ENCODE measurements at places on chromosomes 2 and 18.

GRCh38 chr2:173159791-173160463 is 84.3 kb downstream of the MAP3K20 start:
- no peak for DNase-seq

GRCh38 chr2:64404002-64404731 is 49.8 kb upstream of the LGALSL start:
- DNase-seq = no peak

- DNase-seq = no peak
Measured at GRCh38 chr2:54468673-54469072, 12.5 kb downstream of the SPTBN1 start.

GRCh38 chr2:120483355-120483754 is 137.4 kb downstream of the INHBB start:
- no peak for DNase-seq

- no peak for DNase-seq
Measured at GRCh38 chr2:128796321-128796720, 477.7 kb upstream of the HS6ST1 start.

DNA sequence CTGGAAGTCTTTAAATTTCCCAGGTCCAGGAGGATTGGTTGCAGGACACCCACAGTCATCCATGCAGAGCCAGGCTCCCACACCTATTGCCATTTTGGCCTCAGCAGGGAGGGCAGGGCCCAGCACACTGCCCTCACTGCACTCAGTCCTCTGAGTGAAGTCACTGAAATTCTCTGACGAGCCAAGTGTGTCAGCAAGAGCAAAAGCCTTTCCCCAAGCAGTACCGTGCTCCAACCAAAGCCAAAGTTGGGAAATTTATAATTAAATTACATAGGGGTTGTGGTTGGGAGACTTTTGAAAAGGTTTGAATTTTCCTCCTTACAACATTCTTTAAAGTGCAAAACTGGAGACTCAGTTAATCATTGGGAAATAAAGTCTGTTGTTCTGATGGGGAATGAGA is 98.5 kb upstream of the CD226 start:
- DNase-seq = no peak

DNA sequence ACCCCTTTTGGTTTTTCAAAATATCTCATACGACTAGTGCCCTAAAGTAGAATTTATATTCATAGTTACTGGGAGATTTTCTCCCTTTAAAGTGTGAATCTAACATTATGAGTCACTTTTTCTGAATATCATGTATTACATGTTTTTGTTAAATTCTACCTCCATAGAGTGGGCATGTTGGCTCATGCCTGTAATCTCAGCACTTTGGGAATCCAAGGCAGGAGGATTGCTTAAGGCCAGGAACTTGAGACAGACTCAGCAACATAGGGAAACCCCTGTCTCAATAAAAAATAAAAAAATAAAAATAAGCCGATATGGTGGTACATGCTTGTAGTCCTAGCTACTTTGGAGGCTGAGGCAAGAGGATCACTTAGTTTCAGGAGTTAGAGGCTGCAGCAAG is 45.3 kb upstream of the UNC80 start:
- DNase-seq = no peak

DNA sequence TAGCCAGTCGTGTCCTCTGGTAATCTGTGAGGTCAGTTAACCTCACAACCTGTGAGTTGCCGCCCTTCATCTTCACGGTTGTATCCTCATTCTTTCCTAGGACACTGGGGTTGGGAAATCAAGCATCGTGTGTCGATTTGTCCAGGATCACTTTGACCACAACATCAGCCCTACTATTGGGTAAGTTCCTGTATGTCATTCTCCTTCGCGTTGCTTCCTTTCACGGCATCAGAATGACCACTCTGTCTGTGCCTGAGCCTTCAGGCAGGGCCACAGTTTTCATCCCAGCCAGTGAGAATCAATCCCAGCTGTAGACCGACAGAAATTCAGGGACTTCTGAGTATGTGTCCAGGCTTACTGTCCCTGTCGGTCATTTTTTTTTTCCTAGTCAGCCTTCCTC is 67.1 kb downstream of the RAB31 start:
- no peak for DNase-seq

Data from naive thymus-derived CD4-positive, alpha-beta T cell (primary cell).